DMS153 (cell line): ENCODE measurements at places on chromosomes 3 and 15.

- no peak for DNase-seq
Measured at GRCh38 chr3:32436816-32437189, 45.1 kb downstream of the CMTM7 start.

GRCh38 chr3:78101384-78101783 is 1061.5 kb downstream of the ROBO2 start:
- no peak for DNase-seq

- no peak for DNase-seq
Measured at GRCh38 chr15:66882251-66883020, 180.4 kb downstream of the SMAD6 start.

GRCh38 chr3:160667452-160667851 is 9.5 kb upstream of the ARL14 start:
- DNase-seq, result no peak

DNA sequence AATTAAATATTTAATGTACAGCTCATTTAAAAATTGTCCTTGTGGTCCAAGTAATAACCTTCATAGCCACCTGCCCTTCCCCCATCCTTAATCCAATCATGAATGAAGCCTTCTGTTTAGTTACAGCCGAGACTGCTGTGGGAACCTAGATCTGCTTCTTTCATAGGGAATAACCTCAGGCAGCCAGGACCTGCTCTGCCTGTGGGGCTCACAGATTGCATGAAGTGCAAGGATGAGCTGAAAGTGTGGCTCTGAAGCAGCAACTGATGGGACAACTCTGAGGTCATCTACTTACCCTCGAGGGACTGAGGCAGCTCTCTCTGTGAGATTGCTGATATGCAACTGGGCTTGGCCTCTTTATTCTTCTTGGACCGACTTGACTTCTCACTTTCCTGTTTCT is 169.8 kb downstream of the POTEB3 start:
- no peak for DNase-seq

DNA sequence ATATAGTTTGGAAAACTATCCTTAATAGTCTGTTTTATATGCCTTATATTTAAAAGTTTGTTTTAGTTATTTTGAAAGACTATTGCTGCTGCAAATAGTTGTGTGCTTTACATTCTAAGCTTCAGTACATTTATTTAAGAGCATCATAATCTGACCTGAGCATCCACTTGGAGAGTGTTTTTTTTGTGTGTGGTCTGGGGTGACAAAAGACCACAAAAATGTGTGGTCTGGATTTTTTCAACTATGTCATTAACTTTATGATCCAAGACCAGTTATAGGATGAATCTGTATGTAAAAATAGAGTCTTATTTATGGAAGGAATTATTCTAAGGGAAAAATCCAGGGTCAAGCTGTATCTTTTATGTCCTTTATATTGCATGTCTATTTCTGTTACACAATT is 77.4 kb downstream of the SLTM start:
- DNase-seq, result no peak
